ENCODE measurements at places on chromosomes 6 and 20.

DNA sequence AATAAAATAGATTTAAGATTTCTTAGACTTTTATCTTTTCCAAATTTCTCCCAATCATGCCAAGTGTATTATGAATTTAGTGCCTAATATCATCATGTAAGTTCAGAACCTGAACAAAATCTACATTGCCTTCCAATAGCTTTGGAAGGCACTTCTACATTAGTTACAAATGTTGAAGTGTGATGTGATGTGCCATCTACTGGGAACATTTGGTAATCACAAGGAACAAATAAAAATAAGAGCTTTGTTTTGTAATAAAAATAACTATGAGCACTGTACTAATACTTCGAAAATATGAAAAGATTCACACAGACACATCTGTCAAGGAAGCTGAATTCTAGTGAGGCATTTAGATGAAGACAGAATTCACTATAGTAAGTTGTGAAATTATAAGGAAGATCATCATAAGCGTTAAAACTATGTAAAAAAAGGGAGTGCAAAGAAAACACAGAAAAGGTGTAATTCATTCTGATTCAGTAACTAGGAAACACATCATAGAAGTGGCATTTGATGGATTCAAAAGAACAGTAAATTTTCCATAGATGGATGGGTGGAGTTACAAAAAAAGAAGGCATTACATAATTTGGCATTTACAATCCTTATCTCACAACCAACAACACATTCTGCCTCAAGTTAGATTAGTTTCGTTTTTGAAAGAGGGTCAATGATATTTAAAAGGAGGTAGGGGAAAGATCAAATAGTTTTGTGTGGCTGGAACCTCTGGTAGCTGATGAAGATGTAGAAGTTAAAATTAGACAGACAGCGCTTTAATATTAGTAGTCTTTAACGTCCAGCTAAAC, 161.0 kb downstream of the ASCC3 start:
- DNase-seq, result peak; percentile 52

GRCh38 chr6:19210849-19211590, 626.1 kb upstream of the ID4 start:
- peak; percentile 3 for DNase-seq

- no peak for DNase-seq
Observed at GRCh38 chr20:1334761-1335160, 5.8 kb upstream of the SDCBP2 start.

DNA sequence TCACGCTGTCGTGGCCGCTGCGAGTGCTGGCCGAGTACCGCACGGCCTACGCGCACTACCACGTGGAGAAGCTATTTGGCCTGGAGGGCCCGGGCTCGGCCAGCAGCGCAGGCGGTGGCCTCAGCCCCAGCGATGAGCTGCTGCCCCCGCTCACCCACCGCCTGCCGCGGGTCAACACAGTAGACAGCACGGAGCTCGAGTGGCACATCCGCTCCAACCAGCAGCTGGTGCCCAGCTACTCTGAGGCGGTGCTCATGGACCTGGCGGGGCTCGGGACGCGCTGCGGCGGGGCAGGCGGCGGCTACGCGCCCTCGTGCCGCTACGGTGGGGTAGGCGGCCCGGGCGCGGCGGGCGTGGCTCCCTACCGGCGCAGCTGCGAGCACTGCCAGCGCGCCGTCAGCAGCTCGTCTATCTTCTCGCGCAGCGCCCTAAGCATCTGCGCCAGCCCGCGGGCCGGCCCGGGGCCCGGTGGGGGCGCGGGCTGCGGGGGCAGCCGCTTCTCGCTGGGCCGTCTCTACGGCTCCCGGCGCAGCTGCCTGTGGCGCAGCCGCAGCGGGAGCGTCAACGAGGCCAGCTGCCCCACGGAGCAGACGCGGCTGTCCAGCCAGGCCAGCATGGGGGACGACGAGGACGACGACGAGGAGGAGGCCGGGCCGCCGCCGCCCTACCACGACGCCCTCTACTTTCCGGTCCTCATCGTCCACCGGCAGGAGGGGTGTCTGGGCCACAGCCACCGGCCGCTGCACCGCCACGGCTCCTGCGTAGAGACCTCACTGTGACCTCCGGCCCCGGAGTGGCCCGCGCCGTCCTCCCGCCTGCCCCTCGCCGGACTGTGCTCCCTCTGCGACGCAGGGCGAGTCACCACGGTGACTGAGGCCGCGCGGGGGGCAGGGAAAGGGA, 5.7 kb downstream of the TMEM151B start:
- DNase-seq, result no peak

Data from ELR (cell line).